ENCODE measurements at places on chromosomes 12 and 14.

GRCh38 chr14:67240168-67240932 is 885 bp upstream of the PALS1 start:
- no peak for DNase-seq

DNA sequence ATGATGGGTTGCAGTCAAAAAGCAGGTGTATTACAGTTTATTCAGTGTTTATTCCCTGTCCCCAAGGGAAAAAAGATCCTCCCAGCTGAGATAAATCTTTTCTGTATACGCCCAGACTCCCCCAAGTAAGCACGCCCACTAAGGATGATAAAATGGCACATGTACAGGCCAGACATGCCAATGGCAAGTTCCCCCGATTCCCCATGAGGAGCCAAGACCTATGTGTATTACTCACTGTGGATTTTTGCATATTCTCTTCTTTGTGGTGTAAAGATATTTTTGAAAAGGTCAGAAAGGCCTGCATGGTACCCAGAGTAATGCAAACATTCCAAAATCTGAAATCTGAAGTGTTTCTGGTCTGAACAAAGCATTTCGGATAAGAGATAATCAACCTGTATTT is 22.2 kb downstream of the NR2C1 start:
- DNase-seq: no peak

- DNase-seq: no peak
These were observed 884 bp upstream of the AMN1 start for GRCh38 chr12:31729705-31730104.

GRCh38 chr12:113060336-113060960 is 3.9 kb downstream of the DTX1 start:
- no peak for DNase-seq

DNA sequence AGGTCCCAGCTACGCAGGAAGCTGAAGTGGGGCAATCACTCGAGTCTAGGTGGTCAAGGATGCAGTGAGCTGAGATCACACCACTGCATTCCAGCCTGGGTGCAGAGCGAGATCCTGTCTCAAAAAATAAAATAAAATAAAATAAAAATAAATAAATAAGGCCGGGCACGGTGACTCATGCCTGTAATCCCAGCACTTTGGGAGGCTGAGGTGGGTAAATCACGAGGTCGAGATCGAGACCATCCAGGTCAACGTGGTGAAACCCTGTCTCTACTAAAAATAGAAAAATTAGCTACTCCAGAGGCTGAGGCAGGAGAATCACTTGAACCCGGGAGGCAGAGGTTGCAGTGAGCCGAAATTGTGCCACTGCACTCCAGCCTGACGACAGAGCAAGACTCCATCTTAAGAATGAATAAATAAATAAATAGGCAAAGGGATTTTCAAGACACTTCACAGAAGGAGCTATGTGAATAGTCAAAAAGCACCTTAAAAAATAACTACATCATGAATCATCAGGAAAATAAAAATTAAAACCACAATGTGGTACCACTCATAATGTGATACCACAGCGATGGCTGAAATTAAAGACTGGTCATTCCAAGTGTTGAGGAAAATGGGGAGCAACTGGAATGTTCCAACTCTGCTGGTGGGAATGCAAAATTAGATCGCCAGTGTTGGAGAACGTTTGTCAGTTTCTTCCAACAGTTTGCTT is 92.9 kb upstream of the TBX3 start:
- no peak for DNase-seq

- no peak for DNase-seq
These were observed 130.1 kb upstream of the LHX5 start for GRCh38 chr12:113601656-113602263.

DNA sequence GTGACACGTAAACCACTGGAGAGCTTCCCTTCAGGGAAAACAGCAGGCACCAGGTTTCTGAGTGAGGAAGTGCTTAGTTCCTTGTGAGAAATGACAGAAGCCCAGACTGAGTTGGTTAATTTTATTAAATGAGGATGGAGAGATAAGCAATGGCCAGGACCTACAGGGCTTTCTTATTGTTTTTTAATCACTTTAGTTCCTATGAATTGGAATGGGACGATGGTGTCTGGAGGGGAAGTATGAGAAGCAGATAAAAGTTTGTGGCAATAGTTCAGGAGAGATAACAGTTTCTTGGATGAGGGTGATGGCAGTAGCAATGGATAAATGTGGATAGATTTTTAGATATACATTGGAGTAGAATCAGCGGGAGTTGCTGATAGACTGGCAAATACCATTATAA is 86.5 kb upstream of the PTPRR start:
- DNase-seq: no peak

DNA sequence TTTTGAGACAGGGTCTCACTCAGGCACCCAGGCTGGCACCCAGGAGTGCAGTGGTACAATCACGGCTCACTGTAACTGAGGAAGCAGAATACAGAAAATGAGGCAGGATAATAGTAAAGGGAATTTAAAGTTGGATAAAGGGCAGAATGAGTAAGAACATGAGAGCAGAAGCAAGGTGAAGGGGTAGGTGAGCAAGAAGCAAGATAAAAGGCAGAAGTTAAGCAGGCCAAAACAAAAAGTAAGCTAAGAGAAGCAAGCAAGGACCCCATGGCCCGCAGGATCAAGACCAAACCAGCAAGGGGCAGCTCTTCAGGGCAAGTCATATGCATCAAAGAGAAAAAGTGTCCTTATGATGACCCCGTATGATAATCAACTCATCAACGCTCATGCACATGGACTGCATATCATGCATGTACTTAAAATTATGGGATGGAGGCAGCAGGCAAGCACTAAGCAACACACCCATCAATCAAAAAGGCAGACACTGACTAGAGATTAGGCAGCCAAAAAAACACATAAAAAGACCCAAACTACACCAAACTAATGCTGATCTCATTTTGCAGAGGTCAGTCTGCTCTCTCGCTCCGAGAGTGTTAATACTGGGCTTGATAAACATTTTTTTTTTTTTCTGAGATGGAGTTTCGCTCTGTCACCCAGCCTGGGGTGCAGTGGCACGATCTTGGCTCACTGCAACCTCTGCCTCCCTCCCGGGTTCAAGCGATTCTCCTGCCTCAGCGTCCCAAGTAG is 11.6 kb downstream of the TIMELESS start:
- no peak for DNase-seq

GRCh38 chr12:91307957-91308670 is 125.5 kb upstream of the DCN start:
- DNase-seq: no peak

- no peak for DNase-seq
These were observed 23.4 kb upstream of the EIF5 start for GRCh38 chr14:103310576-103311095.

DNA sequence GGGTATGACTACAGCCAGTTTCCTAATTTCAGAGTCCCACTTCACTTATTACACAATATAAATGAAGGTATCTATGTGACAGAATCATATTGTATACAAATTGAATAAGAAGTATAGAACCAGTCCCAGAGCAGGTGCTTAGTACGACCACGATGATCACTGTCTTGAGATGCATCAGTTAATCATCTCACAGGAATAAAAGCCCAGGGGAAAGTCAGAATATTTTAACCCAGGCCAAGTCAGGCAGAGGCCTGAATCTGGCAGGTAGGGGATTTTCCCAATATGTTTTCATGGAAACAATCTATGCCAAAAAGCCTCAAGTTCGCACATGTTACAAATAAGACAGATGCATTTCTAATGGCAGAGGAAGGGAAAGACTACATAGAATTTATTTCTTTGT is 758.4 kb downstream of the BCL11B start:
- DNase-seq: no peak

DNA sequence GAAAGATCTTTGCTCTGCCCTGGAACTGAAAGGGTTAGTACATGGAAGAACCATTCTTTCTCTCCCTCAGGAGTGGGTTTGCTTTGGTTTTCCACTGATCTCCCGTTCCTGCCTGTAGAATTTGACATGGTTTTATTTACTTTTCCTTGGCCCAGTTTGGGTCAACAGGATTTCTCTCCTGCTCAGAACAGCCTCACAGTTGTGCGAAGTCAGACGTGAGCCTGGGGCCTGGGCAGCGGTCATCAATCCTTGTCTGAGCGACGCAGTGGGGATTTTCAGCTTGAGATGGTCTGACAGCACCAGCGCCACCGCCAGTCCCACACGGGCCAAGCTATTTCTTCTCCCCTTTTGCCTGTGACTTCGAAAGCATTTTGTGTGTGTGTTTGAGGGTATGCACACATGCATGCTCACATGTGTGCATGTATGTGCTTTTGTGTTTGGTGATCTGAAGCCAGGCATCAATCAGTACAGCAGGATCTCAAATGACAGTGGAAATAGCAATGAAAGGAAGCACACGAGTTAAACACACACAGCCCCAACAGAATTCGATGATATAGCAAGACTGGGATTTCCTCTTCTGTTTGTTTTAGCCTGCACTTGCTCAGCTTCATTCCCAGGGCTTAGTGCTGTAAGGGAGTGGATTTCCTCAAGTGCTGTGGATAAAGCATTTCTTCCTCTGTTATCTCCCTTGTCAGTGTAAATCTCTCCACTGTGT is 58.3 kb downstream of the SMOC1 start:
- DNase-seq: no peak

- DNase-seq: no peak
These were observed 42.5 kb downstream of the CCDC88C start for GRCh38 chr14:91374879-91375702.

- no peak for DNase-seq
These were observed 73.3 kb downstream of the PTHLH start for GRCh38 chr12:27899151-27899661.

GRCh38 chr12:121438905-121439304 is 39.0 kb downstream of the RNF34 start:
- DNase-seq: no peak

DNA sequence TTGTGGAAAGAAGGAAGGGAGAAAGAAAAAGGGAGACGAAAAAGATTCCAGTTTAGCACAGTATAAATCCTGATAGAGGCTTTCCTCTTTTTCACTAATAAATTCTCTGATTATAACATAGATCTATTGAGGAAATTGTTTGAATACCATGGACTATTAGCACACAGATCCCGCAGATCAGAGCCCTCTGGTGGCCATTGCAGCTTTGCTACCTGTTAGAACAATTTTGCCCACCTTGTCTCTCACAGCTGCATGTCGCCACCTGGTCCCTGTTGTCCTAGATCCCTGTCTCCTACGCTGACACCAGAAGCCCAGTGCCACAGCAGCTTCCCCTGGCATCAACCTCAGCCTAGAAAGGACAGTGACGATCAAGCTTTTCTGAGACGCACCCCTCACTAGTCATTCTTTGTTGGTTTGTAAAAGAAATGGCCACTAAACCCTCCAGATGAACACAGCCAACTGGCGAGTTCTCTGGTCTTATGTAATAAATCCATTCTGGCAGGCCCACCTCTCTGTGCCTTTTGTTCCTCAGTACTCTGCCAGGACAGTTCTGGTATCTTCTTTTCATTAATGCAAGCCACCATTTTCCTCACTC is 9.9 kb downstream of the GPHB5 start:
- DNase-seq: no peak

DNA sequence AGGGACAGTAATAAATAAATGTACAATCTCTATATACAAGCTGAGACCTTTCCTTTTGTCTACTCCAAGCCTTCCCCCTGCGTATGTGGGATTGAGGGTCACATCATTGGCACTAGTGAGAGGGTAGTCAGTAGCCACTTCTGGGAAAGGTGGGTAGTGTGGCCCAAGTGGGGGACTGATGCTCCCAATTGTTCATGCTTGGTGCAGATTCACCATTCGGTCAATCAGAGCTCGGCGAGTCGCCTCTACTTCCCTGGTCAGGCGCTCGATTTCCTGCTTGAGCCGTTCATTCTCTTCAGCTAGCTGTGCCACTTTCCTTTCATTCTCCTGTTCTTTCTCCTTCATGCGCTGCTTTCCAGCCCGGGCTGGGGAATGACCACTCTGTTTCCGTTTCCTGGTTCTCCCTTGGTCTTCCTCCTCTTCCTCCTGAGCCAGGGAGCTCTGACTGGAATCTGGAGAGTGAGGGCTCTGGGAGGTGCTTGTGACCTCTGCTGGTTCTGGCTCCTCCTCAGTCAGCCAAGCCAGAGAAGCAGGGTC is 3.6 kb downstream of the DDIT3 start:
- DNase-seq: no peak

GRCh38 chr14:94045101-94045500 is 19.0 kb downstream of the OTUB2 start:
- no peak for DNase-seq

DNA sequence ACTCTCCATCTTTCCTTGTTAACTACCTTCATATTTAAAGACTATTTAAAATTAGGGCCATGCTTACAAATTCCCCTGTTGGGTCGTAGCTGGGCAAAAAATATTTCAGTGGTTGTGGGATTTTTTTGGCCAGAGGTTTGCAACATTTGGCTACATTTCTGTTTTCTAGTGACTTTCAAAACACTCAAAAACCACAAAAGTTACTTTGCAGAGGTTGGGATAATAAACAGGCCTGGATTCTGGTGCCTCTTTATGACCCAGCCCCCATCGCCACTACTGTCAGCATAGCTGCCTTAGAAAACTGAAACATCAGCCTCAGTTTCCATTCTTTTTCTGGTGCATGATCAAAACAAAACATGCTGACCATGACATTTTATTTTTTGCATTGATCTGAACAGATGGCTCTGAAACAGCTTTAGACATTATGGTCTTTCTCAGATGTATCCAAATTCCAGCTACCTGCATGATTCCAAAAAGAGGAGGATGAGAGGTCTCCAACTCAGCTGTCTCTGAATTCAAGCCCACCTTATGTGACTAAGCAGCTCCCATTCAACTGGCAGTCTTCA is 5.2 kb downstream of the DPF3 start:
- no peak for DNase-seq

- DNase-seq: no peak
These were observed 275.7 kb upstream of the CRY1 start for GRCh38 chr12:107369006-107369405.
